Brain microvascular endothelial cell (primary cell): ENCODE measurements at places on chromosomes 11 and 22.

GRCh38 chr11:9143721-9144120 lies 52.3 kb upstream of the SCUBE2 start:
- DNase-seq = no peak

DNA sequence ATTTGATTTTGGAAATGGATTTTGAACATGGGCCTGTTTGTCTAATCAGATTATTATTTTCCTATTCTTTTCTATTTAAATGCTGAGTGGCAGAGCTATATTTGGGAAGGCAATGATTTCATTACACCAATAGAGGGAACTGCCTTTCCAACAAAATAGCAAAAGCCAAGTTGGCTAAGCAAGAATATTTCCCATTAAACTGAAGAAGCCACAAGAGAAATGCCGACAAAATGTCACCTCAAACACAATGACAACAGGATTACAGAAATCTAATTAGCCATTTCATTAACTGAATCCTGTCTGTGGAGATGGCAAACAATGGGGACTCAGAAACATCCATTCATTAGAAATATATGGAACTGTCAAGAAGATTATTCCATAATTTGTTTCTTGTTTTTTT lies 1593.1 kb upstream of the RAG2 start:
- no peak for DNase-seq

DNA sequence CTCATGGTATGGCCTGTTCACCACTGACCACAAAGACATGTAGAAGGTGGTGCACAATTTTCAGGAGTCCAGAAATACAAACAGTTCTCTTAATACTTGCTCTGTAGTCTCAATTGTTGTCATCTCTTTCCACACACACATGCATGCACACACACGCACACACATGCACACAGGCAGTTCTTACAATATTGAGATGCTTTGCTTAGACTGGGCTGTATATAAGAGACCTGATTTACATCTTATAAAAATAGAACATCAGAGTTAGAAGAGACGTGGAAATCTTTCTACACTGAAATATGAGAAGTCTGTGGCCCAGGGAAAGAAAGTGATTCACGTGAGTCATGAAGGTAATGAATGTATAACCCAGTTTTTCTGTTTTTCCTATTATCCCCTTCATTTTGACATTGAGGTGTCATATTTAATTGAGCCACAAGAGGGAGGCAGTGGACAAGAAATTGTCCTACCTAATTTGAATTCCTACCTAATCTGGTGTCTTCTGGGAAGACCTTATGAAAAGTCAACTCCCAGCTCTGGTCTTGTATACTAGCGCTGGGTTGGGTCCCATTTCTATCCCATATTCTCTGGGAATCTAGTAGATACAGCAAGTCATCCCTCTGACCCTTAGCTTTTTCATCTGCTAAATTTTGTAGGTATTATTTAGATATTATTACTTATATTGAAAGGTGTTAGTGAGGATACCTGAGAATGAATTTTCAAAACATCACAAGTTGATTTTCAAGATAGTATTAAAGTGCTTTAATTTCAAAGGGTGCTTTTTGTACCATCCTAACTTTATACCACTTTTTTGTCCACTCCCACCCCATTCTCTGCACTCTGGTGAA lies 14.9 kb upstream of the MS4A4A start:
- DNase-seq = peak; percentile 40

DNA sequence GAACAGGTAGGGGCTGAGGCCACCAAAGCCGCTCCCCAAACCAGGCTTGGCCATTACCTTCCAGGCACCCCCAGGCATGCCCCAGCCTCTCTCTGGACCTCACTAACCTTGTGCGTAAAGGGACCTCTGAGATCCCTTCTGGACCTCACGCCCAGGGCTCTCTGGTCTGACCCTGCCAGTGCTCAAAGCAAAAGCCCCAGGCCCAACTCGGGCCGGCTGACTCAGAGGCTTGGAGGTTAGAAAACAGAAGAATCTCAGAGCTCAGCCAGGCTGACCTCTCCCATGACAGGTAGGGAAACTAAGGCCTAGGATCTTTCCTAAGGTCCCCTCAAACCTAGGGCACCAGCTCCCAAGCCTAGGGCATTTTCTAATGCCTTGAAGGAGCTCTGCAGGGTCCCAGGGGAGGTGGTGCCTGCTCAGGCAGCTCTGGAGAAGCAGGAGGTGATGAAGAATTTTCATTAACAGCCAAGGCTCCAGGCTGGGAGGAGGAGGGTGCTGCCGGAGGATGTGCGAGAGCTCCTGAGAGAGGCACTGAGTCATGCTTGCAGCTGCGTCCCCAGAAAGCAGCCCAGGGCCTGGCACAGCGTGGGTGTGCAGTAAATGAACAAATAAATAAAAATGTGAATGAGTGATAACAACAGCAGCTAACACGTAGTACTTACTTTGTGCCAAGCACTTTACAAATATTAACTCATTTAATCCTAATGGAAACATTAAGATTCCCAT lies 25.6 kb downstream of the ARRB1 start:
- peak; percentile 93 for DNase-seq
